ENCODE measurements at places on chromosomes 2 and 18. TPM values are rescaled to one million over a fixed set of nuclear protein-coding genes. Genes with fewer than 3 reads are reported as not detected.

The CCDC148 gene
- total RNA-seq: 0.82 TPM

- peak; percentile 23 for ATAC-seq
Measured at GRCh38 chr2:216690853-216691741, 4.3 kb downstream of the IGFBP5 start.

- ATAC-seq: peak; percentile 63
Measured at GRCh38 chr2:53787614-53788289, 908 bp downstream of the ERLEC1 start.

The COL4A4 gene
- 0.08 TPM for total RNA-seq

The TUBA4B gene
- total RNA-seq: not detected

GRCh38 chr2:136207030-136207623 is 89.2 kb upstream of the CXCR4 start:
- ATAC-seq: peak; percentile 82

DNA sequence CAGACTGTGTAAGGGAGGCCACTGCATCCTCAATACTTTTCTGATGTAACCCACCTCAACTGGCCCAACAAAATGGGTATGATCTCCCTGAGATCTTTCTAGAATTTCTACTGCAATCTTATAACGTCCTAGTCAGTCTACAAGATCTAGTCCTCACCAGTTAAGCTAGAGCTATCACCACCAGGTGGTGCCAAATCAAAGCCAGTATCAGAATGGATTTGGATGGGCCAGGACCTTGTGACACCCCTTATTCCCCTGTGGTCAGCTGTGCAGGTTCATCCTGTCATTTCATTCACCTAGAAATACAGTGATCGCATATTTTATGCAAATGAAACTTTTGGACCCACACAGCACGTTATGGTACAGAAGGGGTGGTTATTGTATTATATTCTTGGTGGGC is 90.3 kb downstream of the OLA1 start:
- peak; percentile 37 for ATAC-seq

- ATAC-seq: no peak
Measured at GRCh38 chr2:893311-893710, 57.3 kb upstream of the SNTG2 start.

DNA sequence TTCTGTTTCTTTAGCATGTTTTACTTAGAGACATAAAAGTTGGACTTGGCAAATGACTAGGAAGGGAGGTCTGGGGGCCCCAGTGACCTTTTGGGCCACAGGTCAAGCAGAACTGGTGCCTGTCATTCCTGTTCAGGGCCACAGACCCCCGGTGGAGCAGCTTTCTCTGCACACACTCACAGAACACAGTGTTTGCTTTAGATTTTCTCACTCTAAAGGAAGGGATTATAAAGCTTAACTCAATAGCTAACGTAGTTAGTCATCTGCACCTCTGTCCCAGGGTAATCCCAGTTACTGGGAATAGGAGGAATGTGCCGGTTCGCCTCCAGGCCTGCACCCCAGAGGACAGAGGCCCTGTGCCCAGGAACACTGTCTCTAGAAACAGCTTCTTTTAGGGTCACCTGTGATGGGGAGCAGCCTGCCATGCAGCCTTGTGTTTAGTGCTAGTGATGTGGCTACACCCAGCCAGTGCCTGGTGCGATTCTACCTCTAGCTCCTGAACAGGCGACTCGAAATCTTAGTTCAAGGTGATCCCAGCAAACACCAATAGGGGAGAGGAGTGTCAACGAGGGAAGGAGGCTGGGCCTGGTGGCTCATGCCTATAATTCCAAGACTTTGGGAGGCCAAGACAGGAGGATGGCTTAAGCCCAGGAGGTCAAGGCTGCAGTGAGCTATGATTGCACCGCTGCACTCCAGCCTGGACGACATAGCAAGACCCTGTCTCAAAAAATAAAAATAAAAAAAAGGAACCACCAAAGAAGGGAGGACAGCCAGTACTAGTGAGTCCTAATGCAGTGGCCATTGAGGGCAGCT is 11.6 kb downstream of the SPATA3 start:
- ATAC-seq: no peak

The SERPINB4 gene
- total RNA-seq: not detected

DNA sequence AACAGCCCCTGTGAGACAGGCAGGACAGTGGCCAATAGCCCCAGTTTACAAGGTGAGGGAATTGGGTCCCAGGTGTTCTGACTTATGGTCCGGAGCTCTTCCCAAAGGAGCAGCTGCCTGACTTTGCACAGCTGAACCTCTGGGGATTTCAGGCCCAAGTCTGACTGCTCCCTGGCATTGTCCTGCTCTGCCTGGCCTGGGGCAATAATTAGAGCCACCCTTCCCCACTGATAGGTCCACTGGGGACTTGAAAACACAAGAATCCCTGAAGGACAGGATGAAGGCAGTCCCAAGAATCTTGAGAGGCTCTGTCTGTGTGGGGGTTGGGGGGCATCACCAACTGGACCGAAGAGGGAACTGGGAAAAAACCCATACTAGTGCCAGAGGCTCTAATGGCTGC is 3.7 kb upstream of the FEV start:
- no peak for ATAC-seq

The FRZB gene
- not detected for total RNA-seq

DNA sequence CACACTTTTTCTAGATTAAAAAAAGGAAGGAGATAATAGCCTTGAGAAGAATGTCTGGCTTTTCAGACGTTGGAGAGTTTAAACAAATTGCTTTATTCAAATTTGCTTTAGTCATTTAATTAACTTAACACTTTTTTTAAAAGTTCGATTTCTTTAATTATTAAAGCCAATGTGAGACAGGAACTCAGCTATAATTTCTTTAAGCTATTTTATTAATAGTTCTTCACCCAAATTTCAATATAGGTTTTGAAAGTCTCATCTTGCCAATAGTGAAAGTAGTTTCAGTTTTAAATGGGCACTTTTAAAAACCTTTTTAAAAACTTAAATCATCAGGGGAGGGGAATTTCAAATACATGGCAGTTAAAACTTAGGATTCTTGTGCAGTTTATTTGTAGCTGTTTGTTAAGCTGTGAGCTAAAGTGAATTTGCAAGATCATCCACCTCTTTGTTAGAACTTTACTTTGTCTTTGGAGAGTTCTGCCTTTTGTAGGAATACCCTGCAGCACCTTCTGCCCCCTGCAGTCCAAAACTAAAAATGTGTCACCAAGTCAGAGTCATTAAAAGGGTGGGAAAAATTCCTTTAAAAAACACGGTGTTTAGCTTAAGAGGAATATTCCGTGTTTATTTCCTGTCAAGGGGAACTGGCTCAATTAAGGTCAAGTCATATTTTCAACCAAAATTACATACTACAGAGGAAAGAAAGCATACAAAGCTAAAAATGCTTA is 4.6 kb downstream of the TGIF1 start:
- ATAC-seq: no peak

DNA sequence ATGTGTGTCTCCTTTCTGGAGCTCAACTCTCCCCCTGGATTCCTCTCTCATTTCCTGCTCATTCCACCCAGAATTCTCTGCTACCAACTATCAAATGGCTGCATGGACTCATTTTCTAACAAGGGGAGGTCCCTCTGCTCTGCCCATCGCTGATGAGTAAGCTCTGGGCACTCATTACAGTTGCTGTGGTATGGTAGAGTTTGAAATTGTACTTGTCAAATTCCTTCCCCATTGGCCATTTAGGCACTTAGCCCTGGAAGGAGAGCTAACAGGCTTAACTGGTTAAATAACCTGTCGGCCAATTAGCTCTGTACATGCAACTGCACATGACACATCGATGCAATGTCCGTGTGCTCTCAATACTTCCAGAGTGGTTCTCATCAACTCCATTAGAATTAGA is 20.4 kb downstream of the COL6A3 start:
- ATAC-seq: no peak

DNA sequence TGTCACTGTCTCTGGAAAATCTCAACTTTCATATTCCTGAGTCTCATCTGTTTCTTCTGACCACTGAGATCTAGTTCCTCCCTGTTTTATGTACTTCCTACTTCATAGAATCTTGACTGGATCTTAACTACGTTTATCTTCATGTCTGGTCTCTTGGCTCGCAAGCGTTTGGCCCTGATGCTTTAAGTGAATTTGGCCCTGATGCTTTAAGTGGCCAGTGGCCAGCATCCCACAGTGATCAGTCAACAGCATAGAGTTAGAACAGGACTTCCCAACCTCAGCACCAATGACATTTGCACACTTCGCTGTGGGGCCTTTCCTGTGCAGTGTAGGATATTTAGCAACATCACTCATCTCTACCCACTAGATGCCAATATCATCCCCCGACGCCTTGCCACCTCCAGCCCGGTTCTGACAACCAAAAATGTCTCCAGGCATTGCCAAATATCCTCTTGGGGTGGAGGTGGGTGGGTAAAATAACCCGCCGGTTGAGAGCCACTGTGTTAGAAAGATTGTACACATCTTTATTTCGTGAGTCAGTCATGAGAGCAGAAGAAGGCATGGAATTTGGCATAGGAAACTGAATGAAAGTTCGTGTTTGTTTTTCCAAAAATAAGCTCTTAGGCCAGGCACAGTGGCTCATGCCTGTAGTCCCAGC is 12.2 kb downstream of the TM4SF20 start:
- no peak for ATAC-seq

GRCh38 chr2:59312967-59313940 is 1072.1 kb upstream of the FANCL start:
- no peak for ATAC-seq

DNA sequence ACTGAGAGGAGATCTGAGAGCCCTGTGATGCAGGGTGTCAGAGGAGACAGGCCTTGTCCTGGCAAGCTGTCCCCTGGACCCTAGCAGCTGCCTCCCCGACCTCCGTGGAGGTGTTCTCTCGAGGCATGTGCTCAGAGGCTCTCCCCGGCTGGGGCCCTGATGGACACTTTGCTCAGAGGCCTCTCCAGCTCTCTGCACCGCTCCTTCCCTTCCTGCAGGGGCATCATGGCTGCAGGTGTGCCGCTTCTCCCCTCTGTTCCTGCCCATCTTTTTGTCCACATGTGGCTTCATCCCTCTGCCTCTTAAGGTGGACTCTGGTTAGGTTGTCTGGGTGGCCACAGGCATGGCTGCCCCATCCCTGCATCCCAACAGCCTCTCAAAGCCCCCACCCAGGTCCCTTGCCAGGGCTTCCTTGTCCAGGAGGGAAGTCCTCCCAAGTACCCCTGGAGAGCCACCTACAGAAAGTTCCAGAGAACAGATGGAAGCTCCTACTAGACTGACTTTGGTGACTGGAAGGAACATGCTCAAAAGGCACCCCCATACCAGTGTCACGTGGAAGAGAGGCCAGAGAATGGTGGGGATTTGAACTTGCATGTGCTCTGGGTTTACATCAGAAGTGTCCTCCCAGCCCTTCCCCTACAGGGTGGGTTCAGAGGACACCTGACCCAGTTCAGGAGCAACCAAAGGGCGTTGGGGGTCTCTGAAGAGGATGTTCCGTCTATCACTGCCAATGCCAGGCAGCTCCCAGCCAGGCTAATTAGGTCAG is 120.4 kb downstream of the KLHL29 start:
- ATAC-seq: no peak

GRCh38 chr2:144596073-144596871 is 76.4 kb upstream of the ZEB2 start:
- ATAC-seq: peak; percentile 42

- peak; percentile 92 for ATAC-seq
Measured at GRCh38 chr2:233443511-233444183, 89.4 kb downstream of the DGKD start.

DNA sequence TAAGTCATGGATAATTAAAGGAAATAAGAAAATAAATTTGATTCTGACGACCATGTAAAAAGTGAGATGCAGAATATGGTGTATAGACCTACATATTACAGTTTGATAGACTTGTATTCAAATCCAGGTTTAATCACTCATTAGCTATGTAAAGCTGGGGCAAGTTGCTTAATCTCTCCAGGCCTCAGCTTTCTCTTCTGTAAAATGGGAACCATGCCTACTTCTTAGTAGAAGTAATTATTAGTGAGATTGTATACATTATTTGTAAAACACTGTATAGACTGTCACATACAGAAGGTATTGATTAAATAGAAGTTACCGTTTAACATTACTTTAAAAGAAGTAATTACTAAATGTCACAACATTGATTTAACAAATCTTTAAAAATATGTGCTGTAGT is 392.2 kb downstream of the STK39 start:
- ATAC-seq: no peak

DNA sequence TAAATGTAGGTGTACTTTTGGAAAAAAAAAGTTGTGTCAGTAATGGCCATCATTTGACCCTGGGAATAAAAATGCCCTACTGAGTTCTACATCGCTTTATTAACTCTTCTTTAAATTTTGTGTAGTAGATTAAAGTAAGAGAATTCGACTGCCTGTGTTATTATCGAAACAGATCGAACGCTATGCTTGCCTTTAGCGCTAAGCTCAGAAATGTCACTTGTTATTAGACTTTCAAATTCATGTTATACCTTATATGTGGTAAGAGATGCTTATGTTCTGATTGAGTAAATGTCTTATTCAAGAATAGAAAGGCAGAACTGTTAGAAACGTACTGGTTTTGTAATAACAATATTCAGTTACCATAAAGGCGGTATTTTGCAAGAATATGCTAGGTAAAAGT is 1.4 kb downstream of the UGP2 start:
- no peak for ATAC-seq

The GCG gene
- not detected for total RNA-seq

DNA sequence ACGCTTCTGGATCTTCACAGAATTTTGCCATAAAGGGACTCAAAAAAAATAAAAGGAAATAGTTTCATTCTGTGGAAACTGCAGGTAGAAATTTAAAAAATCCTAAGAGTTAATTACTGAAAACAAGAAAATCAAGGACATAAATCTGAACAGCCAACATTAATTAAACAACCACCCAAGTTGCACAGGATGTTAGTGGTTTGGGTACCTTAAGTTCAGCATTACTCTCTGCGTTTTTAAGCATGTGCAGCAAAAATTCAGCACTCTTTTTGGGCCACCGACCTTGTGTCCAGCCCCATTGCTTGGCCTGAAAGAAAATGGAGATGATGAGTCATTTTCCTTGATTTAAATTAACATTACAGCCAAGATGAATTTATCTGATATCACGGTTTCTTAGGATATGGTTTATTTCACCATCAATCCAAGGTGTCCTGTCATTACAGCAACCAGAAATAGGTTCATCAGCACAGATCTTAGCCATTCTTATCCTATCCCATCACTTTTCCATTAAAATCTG is 3.3 kb upstream of the C18orf32 start:
- ATAC-seq: no peak

DNA sequence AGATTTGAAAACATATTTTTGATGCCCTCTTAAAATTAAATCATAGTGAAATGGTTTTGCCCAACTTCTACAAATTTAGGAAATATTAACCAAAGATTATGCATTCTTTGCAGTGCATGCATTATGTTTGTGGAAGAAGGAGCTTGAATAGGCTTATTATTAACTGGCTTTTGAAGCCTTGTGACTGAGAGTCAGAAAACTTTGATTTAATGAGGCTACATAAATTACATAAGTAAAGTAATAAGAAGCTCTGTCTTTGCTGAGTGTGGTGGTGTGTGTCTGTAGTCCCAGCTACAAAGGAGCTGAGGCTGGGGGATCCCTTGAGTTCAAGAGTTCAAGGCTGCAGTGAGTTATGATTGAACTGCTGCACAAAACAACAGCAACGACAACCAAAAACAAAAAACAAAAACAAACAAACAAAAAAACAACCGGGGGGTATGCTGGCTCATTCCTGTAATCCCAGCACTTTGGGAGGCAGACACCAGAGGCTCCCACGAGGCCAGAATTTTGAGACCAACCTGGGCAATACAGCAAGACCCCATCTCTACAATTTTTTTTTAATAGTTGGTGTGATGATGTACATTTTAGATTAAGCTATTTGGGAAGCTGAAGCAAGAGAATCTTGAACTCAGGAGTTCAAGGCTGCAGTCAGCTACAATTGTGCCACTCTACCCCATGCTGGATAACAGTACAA is 57.0 kb upstream of the LRRTM4 start:
- ATAC-seq: no peak

GRCh38 chr2:173231465-173231864 is 123.2 kb upstream of the CDCA7 start:
- no peak for ATAC-seq
